Stimulated activated CD4-positive, alpha-beta T cell treated with anti-CD3 and anti-CD28 coated beads, Interleukin-2, amount 100 ng/mL, for 24 hours (primary cell): ENCODE measurements at places on chromosomes 7 and 10.

DNA sequence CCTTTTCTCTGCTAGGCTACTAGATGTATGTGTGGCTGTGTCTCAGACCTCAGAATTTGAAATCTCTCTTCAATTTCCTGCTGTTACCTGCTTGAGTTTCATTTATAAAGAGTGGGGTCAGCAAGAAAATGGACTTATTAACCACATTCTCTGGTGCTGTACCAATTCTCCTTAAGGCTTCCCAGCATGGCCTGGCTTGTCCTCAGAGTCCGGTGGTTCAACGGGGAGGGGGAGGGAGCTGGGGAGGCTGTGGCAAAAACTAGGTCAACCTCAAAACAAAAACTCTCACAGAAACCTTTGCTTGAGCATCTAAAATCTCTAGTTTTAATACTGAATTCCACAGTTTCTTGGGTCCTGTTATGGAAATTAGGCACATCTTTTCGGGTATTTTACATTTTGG is 389.1 kb upstream of the COBL start:
- no peak for DNase-seq

DNA sequence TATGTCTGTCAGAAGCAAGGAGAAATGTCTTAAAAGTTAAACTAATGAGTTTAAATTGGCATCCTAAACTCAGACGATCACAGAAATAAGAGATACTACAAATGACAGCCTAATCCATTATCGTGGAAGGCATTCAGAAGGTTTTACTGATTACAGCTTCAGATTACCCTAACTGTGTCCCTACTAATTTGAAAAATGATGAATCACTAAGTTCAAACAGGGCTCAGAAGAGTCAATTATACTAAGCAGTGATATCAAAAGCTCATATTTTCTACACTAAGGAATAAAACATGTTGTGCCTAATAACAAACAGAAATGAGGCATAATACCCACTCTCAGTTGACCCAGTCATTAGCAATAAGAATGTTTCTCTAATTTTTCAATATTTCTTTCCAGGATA is 152.0 kb upstream of the NRBF2 start:
- DNase-seq, result no peak

GRCh38 chr10:79249186-79250121 is 97.8 kb upstream of the PPIF start:
- DNase-seq, result no peak

- peak; percentile 39 for DNase-seq
Measured at GRCh38 chr7:5629941-5630340, 151.5 kb downstream of the RNF216 start.

- no peak for DNase-seq
Measured at GRCh38 chr10:129758207-129759021, 205.7 kb downstream of the EBF3 start.

DNA sequence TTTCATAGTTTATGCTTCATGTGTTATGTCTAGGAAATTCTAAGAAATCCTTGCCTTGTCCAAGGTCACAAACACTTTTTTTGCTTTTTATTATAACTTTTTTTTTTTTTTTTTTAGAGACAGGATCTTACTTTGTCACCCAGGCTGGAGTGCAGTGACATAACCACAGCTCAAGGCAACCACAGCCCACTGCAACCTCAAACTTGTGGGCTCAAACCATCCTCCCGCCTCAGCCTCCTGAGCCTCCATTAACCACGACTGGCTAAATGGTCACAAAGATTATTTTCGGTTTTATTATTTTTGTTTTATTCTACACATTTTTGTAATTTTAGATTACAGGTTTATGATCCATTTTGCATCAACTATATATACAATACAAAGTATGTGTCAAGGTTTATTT is 7.1 kb upstream of the FAM204A start:
- no peak for DNase-seq

- DNase-seq, result no peak
Measured at GRCh38 chr10:78830062-78830975, 238.4 kb upstream of the ZMIZ1 start.

DNA sequence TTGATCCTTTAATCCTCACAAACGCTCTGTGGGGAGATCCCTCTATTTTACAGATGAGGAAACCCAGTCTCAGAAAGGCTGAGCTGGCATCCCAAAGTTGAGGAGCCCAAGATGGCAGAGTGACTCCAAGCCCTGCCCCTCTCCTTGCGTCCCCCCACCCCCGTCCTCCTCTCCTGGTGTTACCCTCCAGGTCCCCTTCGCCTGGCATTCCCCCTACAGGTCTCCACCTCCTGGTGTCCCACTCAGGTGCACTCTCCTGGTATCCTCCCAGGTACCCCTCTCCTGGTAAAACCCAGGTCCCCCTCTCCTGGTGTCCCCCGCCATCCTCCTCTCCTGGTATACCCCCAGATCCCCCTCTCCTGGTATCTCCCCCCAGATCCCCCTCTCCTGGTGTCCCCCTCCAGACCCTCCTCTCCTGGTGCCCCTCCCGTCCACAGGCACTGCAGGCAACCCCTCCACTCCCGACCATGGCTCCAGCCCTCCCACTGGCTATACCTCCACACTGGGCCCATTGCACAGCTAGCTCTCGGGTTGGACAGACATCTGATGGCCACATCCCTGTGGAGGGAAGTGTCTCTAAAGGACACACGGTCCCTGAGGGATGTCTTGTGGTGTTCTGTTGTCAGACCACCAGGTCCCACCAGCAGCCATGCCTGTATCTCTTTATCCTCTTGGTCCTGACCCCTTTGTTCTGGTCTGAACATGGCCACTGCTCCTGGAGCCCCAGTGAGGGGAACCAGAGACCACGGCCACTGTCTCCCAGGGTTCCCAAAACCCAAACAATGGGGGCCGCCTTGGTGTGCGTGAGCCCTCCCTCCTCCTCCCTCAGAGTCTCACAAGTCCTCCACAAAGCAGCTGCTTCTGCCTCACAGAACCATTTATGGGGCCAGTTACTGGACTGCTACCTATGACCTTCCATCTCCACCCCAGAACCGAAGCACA is 37.2 kb downstream of the CALML3 start:
- no peak for DNase-seq
